NCI-H1092 (cell line): ENCODE measurements at places on chromosomes 5 and 9.

GRCh38 chr5:3429962-3430361 lies 165.7 kb upstream of the IRX1 start:
- peak; percentile 30 for DNase-seq

- DNase-seq: peak; percentile 73
These were observed at the start of gene YTHDC2 for GRCh38 chr5:113513384-113514288. Gene YTHDC2 (plus strand): TSS chr5:113513694. CDS start chr5:113513896, 202 bp downstream.

- DNase-seq: peak; percentile 18
These were observed 5.4 kb upstream of the LCN15 start for GRCh38 chr9:136769710-136770191.

DNA sequence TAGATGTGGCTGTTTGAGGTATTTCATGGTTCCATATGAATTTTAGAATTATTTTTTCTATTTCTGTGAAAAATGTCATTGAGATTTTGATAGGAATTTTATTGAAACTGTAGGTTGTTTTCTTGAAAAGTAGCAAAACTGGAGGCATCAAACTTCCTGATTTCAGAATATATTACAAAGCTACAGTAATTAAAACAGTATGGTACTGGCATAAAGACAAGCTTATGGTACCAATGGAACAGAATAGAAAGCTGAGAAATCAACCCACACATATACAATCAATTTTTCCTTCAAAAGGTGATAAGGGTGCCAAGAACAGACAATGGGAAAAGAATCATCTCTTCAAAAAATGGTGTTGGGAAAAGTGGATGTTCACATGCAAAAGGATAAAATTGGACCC lies 197.7 kb upstream of the DAP start:
- no peak for DNase-seq

GRCh38 chr5:66666778-66667177 lies 70.6 kb downstream of the MAST4 start:
- DNase-seq: peak; percentile 38
